ENCODE measurements at places on chromosomes 11 and 22. TPM values are rescaled to one million over a fixed set of nuclear protein-coding genes. Genes with fewer than 3 reads are reported as not detected.

DNA sequence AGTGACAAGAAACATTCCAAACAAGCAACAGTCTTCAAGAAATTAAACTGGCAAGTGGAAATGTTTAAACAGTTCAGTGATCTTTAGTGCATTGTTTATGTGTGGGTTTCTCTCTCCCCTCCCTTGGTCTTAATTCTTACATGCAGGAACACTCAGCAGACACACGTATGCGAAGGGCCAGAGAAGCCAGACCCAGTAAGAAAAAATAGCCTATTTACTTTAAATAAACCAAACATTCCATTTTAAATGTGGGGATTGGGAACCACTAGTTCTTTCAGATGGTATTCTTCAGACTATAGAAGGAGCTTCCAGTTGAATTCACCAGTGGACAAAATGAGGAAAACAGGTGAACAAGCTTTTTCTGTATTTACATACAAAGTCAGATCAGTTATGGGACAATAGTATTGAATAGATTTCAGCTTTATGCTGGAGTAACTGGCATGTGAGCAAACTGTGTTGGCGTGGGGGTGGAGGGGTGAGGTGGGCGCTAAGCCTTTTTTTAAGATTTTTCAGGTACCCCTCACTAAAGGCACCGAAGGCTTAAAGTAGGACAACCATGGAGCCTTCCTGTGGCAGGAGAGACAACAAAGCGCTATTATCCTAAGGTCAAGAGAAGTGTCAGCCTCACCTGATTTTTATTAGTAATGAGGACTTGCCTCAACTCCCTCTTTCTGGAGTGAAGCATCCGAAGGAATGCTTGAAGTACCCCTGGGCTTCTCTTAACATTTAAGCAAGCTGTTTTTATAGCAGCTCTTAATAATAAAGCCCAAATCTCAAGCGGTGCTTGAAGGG lies 6.0 kb downstream of the MALAT1 start:
- peaks cover 36% of the 10 kb centered on the region for H3K36me3 ChIP-seq
- DNase-seq = no peak
- peaks cover 39% of the 10 kb centered on the region for H3K4me1 ChIP-seq
- H3K4me3 ChIP-seq = no peak overlapping the region
- H3K27me3 ChIP-seq = no peaks in the 10 kb centered on the region

The MMP8 gene
- not detected for total RNA-seq

The SCO2 gene
- total RNA-seq = 5.4 TPM

- H3K27me3 ChIP-seq = no peaks in the 10 kb centered on the region
- H3K27ac ChIP-seq = peak overlapping the region; percentile 85
- peaks cover 11% of the 10 kb centered on the region for H3K36me3 ChIP-seq
- no peak overlapping the region for H3K4me3 ChIP-seq
Measured at GRCh38 chr11:64276653-64277431, 7.6 kb downstream of the BAD start.

GRCh38 chr11:117670924-117671323 lies 126.1 kb downstream of the DSCAML1 start:
- peaks cover 52% of the 10 kb centered on the region for H3K27me3 ChIP-seq
- no peaks in the 10 kb centered on the region for H3K4me1 ChIP-seq
- DNase-seq = no peak
- no peaks in the 10 kb centered on the region for H3K36me3 ChIP-seq
